ENCODE measurements at places on chromosomes 5 and 9.

DNA sequence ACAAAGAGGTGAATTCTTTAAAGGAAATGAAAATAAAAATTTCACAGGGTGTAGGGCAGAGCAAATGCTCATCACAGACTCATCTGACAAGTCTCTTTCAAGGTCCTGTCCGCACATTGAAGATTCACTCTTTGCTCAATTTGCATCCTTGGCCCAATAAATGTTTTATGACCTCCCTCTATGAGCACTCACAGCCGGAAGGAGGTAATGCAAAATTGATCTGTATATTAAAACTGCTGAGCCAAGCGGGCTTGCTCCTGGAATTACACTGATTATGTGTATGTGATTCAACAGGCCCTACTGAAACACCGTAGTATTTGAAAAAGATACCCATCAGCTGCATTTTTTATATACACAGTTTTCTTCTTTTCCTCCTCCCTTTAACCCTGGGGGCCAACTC lies 246.8 kb downstream of the IZUMO3 start:
- no peak for DNase-seq

- peak; percentile 77 for DNase-seq
Observed at GRCh38 chr5:171418316-171418981, 998 bp upstream of the FGF18 start.

- DNase-seq, result no peak
Observed at GRCh38 chr5:37197340-37198050, 51.7 kb downstream of the CPLANE1 start.

- no peak for DNase-seq
Observed at GRCh38 chr5:179153921-179154345, 93.8 kb downstream of the ZNF354C start.

GRCh38 chr5:159309689-159310433 lies 20.4 kb downstream of the IL12B start:
- DNase-seq, result no peak

DNA sequence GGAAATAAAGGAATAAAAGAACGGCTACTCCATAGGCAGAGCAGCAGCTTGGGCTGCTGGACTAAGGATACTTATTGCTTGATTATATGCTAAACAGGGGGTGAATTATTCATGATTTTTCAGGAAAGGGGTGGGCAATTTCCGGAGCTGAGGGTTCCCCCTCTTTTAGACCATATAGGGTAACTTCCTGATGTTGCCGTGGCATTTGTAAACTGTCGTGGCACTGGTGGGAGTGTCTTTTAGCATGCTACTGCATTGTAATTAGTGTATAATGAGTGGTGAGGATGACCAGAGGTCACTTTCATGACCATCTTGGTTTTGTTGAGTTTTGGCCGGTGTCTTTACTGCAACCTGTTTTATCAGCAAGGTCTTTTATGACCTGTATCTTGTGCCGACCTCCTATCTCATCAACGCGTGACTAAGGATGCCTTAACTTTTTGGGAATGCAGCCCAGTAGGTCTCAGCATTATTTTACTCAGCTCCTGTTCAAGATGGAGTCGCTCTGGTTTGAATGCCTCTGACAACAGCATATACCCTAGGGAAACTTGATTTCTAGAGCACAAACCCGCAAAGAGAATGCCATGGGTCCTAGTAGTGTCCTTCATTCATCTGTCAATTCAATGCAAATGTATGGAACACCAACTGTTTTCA lies 47.8 kb upstream of the PWWP2A start:
- no peak for DNase-seq

DNA sequence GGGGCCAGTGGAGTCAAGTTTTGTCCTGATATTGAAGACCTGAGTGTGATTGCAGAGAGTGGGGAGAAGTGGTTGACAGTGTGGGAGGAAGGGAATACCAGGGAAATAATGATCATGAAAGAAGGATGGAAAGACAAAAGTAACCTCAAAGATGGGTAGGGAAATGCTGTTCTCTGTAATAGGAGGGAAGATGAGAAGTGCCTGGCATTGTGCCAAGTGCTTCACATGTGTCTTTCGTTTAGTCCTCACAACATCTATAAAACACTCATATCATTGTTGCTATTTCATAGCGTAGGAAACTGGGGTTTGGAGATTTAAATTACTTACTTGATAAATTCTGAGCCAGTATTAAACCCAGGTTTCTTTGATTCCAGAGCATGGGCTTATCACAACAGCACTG lies 472.3 kb downstream of the LRRC70 start:
- no peak for DNase-seq

DNA sequence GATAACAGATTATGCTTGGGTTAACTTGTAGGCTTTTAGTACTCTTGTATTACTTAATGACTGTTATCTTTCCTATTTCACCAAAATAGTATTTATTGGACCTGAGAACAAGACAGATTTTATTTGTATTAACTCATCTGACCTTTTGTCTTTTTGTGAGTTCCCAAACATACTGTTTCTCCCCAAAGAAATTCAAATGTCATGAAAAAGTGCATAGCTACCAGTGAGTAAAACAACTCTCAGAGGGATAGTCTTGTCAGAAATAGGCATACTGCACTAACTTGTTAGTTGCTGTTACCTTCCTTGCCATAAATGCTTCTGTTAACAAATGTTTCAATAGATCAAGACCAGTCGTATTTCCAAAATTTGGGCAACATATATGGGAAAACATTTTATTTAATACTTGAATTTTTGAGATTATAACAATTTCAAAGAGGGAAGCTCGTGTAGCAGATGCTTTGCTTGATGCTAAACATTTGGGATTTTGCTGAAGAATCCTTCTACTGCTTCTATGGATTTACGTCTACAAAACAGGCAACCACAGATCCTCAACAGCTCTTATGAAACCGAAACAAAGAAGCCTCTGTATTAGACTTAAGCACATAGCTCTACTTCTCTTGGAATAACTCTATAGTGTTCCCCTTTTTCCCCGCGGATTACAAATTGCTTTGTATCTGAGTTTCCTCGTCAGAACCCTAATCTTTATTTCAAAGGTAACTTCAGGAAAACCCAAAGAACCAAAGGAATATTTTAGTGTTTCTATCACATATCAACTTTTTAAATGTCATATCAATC lies 248.8 kb downstream of the MCTP1 start:
- DNase-seq, result no peak

DNA sequence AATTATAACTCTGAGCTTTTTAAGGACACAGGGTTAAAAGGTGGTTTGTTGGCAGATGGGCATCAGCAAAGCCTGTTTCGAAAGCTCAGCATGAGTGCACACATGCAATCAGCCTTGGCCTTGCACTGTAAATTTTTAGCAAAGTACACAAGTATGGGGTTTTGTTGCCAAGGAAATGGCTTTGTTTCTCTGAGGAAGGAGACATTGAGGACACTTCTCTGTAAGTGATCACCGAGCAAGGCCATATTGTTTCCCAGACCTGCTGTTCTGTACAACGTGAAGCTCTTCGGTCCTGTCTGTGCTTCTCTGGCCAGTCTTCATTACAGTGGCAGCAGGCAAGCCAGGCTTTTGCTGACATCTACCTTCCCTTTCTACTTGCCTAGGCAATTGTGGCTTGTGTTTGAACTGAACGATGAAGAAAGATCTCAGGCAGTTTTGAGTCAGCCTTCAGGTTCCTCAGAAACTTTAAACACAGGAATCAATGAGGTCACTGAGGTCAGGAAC lies 27.9 kb upstream of the GLRX start:
- DNase-seq, result peak; percentile 78

DNA sequence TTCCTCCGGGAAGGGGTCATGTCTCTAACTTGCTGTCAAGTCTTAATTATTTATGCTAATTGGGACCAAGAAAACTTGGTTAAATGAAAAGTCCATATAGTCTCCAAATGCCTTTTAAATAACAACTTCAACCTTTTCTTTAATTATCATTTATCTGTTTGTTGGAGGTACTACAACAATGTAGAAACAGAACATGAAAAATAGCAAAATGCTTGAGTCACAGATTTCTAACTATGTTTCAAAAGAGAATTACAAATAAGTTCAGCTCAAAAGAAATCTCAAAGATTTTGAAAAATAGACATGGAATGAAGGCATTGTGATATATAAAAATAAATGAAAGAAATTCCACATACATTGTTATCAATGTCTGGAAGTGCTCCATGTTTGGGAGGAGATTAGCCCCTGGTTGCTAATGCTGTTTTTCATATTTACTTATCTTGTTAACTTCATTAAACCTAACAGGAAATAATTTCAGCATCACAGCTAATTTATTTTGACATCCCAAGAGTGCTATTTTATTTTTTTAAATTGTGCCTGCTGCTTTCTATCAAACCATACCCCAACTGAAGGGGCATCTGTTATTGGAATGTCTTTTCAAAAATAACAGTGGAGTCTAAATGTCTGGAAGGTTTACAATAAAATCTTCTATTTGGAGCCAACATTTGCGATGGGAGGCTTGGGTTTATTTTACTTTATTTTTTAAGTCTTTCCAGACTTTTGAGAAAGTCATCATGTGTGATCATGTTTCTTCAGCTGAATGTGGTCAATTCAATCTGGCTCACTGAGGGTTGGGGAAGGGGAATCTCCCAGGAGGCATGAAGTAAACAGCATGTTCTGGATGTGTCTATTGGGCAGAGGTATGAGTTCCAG lies 53.1 kb upstream of the ANKRD55 start:
- DNase-seq, result no peak

GRCh38 chr5:42109006-42109572 lies 184.0 kb downstream of the FBXO4 start:
- DNase-seq, result no peak

DNA sequence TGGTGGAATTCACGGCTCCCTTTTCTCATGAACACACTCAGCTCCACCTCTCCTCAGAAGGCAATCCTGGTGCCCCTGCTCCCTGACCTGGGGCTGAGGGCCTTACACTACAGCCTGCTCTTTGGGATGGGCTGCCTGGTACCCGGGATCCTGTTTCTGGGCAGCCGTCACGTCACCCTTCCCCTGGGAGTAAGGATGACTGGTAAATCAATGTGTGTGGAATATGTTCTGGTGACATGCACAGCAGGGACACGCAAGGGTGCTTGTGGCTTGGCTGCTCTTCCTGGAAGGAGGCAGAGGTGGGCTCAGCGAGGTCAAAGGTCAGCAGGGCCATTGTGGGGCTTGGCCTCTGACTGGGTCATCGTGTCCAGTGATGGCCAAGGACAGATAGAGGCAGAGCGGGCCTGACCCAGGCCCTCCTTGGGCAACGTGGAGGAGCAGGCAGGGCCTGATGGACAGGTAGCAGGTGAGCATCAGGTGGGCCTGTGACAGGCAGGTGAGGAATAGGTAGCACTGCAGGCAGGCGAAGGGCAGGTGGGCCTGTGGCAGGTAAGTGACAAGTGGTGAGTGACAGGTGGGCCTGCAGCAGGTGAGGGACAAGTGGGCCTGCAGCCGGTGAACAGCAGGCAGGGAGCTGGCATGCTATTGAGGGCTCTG lies 399.4 kb upstream of the IRX4 start:
- DNase-seq, result no peak

DNA sequence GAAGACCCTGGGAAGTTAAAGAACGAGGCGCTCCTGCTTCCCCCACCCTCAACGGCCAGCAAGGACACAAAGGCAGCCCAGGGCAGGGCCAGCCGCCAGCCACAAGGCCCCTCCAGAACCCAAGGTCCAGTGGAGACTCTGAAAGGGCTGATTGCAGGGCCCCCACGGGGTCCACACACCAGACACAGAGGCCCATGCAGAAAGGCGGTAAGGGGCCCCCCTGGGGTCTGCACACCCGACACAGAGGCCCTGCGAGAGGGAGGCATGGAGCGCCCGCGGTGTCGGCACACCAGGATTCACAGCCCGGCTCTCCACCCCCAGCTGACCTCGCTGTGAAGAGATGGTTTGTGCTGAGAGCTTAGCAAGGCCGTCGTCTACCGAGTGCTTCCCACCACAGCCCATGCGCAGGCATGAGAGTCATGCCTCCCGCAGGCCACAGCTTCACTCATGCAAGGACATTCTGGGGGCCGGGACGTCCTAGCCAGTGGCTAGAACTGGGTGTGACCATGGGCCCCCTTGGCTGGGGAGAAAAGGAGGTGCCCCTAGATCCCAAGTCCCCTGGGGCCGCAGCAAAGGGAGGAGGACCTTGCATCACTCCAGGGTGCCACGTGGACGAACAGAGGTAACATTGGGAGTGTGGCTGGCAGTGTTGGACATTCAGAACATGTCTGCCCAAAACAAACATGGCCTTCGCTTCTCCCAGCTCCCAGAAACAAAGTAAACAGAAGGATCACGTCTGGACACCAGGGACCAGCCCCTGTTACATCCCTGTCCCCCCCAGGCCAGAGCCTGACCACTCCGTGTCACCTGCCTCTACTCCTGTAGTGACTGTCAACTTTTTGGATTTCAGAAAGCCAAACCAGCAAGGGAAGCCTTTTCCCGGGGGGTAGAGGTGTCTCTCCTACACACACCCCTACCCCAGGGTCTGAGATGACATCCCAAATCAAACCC lies 9.8 kb downstream of the BRD3 start:
- DNase-seq, result no peak

GRCh38 chr5:2238732-2239131 lies 356.0 kb upstream of the IRX4 start:
- no peak for DNase-seq

DNA sequence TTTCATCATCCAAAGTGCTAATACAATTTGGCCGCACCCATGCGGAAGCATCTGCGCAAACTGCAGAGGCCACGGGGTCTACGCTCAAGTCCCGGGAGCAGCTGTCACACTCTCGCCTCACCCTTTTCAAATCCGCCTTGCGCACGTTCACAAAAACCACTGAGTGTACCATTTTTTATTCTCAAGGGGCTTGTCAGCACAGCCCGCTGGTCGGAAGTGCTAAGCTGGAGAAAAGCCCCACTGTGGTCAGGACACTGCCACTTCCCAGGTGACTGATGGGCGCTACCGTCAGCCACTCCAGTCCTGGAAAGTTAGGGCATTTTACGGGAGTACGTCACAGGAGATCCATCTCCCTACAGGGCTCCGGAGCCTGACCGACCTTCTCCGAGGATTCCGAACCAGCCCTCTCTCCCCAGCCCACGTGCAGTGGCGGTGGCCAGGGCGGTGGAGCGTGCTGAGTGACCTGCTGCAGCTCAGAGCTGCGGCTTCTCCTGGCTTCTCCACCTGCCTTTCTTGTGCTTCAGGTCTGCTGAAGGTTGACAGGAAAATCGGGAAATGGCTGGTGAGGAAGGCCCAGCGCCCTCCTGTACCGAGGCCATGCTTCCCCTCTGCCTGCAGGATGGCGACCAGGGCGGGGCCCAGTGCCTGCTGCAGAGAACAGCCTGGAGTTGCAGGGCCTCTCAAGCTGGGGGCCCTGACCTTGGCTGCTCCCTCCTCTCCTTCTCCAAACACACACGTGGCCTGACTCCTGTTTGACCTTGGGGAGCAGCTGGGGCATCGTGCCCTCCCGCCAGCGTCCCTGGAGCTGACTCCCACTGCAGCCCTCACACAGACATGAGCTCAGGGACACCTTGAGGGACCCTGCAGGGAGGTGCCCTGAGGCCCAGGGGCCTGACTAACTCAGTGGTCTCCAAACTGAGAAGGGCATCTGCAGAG lies 14.3 kb downstream of the RASGEF1C start:
- DNase-seq, result no peak
